Uterus (tissue), 4 donors: ENCODE measurements at places on chromosomes 16 and 17. TPM values are rescaled to one million over a fixed set of nuclear protein-coding genes. Genes with fewer than 3 reads are reported as not detected.

DNA sequence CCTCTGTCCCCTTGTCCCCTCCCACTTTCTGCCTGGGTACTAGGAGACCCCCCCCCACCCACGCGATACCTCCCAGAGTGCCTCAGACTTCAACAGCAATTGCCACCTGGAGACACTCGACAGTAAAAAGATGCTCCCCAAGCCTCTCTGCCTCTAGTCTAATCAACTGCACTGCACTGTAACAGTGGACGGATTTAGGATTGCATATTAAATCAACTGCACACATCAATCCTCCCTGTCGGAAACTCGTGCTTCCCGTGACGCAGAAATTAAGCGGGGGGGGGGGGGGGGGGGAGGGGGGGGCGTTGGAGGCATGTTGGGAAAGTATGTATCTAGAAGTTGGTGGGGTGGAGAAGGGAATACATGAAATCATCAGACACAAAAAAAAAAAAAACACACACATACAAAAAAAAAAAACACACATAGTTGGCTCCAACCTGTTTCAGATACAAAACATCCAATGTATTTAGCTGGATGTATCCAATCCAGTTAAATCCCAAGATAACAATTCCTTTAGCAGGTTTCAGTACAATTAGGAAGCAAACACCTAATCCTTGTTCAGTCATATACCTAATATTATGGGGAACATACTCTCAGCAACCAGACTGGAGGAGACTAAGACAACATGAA lies 29.7 kb downstream of the FAM222B start:
- DNase-seq = no peak

GRCh38 chr17:56173958-56174835 lies 20.9 kb downstream of the ANKFN1 start:
- no peak for DNase-seq

DNA sequence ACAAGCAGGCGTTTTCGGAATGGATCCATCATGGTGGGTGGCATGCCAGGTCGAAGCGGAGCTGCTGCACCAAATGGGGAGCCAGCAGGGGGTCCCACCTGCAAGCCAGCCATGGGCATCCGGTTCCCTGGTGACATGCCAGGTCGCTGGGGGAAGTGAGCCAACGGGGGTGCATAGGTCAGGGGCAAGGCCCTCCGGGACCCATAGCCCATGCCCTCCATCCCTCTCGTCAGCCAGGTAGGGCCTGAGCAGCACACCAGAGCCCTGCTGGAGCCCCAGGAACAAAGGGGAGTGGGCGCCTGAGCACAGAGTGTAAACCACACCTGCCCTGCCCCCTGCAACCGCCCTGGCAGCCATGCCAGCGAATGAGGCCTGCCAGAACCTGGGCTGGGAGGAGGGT lies 5.0 kb downstream of the SMARCD2 start:
- DNase-seq = no peak

DNA sequence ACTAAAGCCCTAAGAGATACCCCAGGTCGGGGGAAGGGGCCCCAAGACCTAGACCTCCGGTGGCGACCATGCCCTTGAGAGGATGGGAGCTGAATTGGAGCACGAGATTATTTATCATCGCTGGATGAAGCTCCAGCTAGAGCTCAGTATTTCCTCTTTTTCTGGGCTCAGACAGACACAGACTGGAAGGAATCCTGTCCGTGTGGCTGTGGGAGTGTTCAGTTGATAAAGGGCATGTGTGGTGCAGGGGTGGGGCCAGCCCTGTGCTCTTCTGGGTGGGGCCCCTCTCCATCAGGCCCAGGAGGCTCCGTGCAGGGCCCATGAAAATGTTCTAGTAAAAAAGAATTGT lies 6.3 kb upstream of the CBX4 start:
- DNase-seq = no peak

GRCh38 chr17:71267668-71268067 lies 853.2 kb upstream of the SOX9 start:
- no peak for DNase-seq

DNA sequence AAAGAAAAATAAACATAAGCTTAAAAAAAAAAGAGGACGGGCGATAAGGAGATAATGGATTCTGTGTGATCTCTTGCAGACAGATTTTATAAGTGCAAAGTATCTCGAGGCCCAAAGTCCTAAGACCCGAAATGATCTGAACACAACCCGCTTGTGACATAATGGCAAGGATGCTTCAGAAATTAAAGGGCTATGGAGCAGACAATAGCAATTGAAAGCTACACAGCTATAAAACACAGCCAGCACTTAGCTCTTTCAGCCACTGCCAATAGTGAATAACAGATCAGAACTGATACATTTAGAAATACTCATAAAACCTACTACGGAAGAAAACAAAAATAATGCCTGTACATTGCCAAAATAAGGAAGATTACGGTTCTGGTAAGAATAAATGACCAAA lies 117.5 kb downstream of the ZFHX3 start:
- DNase-seq = no peak

DNA sequence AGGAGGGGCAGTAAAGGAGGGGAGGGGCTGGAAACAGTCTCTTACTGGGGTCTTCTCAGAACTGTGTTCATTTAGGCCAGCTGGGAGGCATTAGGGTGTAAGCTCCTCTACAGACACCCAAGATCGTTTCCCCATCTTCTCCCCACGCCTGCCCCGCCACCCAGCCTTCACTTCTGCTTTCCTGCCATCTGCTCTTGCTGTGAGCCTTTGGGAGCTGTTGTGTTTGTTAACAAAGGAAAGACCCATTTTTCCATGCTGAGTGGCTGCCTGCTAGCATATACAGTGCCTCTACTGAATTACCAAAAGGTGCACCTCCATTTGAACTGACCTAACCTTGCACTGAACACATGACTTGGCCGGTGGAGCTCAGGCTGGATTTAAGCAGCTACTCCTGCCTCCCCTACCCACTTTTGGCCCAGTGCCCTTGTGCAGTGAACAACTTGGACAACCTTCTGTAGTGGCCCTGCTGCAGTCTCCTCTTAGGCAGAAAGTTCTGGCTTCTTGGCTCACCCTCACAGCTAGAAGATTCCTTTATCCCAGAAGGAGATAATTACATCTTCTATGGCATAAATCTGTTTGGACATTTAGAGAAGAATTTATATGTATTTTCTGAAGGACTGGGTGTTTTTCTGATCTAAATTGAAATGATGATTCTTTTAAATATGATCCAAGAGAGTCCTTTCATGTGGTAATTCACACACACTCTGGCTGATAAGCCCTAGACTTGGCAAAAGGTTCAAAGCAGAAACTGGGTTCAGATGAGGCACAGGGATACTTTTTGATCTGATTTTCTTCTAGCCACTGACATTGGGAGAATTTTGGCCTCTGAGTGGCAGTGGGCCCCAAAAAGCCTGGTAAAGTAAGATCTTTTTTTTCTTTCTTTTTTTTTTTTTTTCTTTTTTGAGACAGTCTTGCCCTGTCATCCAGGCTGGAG lies 81.9 kb upstream of the HNF1B start:
- DNase-seq = no peak

DNA sequence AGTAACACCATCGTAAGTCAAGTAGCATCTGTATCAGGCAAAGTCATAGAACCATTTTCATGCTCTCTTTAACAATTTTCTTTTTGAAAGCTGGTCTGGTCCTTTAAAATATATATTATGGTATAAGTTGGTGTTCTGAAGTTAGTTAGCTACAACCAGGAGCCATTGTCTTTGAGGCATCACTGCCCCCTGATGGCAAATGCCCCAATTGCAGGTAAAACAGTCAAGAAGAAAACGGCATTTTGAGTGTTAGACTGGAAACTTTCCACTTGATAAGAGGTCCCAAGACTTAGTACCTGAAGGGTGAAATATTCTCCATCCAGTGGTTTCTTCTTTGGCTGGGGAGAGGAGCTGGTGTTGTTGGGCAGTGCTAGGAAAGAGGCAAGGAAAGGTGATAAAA lies 14.1 kb downstream of the TP53 start:
- DNase-seq = no peak

GRCh38 chr17:36205637-36206485 lies 5.0 kb upstream of the CCL4L2 start:
- no peak for DNase-seq

DNA sequence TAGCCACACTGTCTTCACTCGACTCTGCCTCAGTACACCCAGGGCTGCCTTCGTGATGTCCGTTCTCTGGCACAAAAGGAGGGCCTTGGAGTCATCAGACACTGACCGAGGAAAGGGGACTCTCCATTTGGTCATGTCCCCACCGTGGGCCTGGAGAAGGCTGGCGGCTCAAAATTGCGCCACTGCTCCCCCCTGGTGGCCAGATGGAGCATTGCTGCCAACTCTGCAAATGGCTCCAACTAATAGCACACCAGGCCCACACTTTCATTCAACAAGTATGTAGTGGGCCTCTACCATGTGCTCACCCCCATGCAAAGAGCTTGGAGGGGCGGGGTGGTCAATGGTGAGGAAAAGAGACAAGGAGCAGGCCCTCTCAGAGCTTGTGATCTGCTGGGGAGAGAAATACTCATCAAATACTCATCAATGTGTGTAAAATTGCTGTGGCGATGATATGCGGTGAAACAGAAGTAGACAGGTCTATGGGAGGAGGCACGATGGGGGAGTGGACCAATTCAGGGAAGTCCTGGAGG lies 5.2 kb upstream of the GRIN2C start:
- DNase-seq = peak; percentile 81

GRCh38 chr17:31702041-31702440 lies 157.0 kb downstream of the COPRS start:
- DNase-seq = no peak

- DNase-seq = no peak
Measured at GRCh38 chr17:78111727-78112517, 16.6 kb downstream of the TMC6 start.

GRCh38 chr16:81987121-81987520 lies 24.1 kb downstream of the SDR42E1 start:
- no peak for DNase-seq

- no peak for DNase-seq
Measured at GRCh38 chr17:2170023-2170422, 115.1 kb downstream of the HIC1 start.

DNA sequence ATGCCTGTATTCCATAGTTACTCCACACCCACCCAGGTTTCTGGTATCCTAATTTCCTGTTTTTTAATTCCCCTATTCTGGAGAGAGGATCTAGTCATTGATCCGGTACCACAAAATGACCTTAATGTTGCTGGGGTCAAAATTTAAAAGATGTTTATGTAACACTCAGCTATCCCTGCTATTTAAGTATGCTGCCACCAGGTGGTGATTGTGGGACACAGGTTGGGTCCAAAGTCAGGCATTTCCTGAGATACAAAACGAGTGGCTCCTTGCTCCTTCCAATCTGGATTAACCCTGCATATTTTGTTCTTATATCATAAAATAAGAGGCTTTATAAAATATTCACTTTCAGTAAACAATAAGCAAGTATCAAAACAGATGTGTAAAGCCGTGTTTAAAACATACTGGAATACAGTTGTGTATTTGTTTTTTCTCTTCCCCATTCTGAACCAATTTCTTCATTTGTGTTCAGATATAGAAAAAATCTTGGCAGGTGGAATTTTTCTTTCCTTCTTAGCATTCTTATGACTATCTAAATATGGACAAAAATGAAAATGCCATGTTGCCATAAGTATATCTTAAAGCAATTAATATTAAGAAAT lies 16.3 kb downstream of the HS3ST4 start:
- DNase-seq = no peak

DNA sequence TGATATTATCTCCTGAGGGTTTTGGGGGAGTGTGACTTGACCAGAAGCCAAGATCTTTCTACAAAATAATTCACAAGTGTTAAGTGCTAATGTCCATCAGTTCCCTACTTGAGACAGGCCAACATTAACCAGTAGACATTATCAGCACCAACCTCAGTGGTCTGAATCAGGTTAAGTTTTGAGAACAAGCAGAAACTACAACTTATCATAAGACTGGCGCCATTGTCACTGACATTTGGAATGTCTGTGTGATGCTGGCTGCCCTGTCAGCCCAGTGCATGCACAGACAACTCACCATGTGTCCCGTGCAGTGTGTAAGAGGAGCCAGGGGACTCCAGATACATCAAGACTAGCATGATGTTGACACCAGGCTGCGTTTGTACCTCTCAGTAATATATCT lies 76.8 kb downstream of the CCDC182 start:
- DNase-seq = no peak

- no peak for DNase-seq
Measured at GRCh38 chr16:13909872-13910303, 10.1 kb upstream of the ERCC4 start.

- peak; percentile 61 for DNase-seq
Measured at GRCh38 chr17:27489045-27489715, 32.9 kb downstream of the KSR1 start.

GRCh38 chr16:47511882-47512281 lies 50.8 kb downstream of the PHKB start:
- no peak for DNase-seq

GRCh38 chr17:43140396-43141332 lies 15.5 kb upstream of the BRCA1 start:
- no peak for DNase-seq

- DNase-seq = no peak
Measured at GRCh38 chr17:75808549-75808904, 23.9 kb downstream of the UNK start.

- DNase-seq = peak; percentile 90
Measured at GRCh38 chr16:87853411-87854052, 15.8 kb downstream of the SLC7A5 start.

GRCh38 chr17:77274096-77274845 lies 133.5 kb downstream of the SEC14L1 start:
- DNase-seq = no peak

DNA sequence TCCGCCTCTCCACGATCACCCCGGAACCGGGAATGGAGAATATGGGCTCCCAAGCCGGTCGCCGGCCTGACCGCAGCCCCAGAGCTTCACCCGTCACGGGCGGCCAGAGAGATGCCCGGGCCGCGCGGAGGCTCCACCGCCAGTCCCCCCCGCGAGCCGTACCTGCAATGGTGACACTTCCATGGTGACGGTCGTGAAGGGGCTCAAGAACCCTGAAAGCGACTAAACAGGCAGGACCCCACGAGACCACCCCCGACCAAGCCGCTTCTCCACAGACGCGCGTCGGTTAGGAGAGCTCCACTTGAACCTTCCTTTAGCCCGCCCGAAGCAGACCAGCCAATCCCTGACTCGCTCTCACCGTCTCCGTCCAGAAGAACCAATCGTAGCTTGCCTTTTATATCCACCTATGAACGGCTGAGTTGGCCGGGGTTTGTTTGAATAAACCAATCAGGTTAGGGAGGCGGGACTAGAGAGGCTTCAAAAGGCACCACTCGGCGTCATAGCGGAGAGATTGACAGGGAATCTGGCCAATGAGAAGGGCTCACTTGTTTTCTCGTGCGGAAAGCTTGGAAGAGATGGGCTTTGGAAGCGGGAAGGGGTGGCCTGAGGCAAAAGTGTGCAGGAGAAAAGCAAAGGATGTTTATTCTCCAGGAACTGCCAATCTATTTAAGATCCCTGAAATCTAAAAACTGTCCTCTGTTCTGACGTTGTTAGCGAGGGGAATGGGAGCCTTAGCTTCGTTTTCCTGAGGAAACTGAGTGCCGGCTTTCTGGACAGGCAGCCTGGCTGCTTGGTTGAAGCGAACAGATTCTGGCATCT lies at the start of gene TOP2A:
Gene TOP2A, minus strand, starts transcription at position 288 of the 819 bp plus-strand sequence. Its CDS starts 105 bp downstream, at position 183.
- DNase-seq = peak; percentile 97

Gene TBC1D3H
- total RNA-seq = not detected

Gene PLXDC1
- 22.9 TPM for total RNA-seq

Gene RPL13
- total RNA-seq = 8,548 TPM

Gene ITGAD
- not detected for total RNA-seq

Gene CALB2
- total RNA-seq = 2.5 TPM

Gene GSDMA
- total RNA-seq = 0.35 TPM

Gene RHBDF2
- 26.1 TPM for total RNA-seq

Gene PRAC2
- not detected for total RNA-seq

Gene EDC4
- total RNA-seq = 19.4 TPM
